ENCODE measurements at places on chromosomes 6 and 20.

DNA sequence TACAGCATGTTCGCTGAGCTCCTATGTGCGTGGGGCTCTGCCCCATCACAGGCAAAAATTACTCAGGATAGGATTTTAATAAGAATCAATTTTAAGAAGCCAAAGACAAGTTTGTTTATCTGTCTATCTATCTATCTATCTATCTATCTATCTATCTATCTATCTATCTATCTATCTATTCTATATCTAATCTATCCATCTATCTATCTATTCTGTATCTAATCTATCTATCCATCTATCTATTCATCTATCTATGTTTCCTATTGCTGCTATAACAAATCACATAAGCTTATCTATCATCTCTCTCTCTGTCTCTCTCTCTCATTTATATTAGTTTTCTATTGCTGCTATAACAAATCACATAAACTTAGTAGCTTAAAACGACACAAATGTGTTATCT is 1.7 kb downstream of the ARHGAP40 start:
- DNase-seq: no peak

DNA sequence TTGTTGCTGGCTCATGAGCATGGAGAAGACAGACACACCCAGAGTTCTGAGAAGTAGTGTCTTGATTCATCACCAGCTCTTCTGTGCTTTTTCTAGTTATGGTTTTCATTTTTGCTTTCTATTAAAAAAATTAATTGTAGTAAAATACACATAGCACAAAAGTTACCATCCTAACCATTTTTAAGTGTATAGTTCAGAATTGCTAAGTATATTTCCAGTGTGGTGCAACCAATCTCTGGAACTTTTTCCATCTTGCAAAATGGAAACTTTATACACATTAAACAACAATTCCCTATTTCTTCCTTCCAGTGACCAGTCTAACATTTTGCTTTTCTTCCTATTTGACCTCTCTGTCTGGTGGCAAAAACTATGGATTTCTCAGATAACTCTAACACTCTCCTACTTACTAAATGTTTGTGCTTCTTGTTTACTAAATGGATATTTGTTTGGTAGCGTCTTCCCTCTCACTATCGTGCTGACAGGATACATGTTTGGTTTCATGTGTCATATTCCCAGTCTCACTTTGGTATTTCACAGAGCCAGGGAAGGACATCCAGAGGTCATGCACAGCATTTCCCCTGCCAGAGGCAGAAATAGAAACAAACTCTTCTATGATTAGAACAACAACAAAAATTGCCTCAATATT is 40.6 kb downstream of the TXLNB start:
- DNase-seq: no peak

DNA sequence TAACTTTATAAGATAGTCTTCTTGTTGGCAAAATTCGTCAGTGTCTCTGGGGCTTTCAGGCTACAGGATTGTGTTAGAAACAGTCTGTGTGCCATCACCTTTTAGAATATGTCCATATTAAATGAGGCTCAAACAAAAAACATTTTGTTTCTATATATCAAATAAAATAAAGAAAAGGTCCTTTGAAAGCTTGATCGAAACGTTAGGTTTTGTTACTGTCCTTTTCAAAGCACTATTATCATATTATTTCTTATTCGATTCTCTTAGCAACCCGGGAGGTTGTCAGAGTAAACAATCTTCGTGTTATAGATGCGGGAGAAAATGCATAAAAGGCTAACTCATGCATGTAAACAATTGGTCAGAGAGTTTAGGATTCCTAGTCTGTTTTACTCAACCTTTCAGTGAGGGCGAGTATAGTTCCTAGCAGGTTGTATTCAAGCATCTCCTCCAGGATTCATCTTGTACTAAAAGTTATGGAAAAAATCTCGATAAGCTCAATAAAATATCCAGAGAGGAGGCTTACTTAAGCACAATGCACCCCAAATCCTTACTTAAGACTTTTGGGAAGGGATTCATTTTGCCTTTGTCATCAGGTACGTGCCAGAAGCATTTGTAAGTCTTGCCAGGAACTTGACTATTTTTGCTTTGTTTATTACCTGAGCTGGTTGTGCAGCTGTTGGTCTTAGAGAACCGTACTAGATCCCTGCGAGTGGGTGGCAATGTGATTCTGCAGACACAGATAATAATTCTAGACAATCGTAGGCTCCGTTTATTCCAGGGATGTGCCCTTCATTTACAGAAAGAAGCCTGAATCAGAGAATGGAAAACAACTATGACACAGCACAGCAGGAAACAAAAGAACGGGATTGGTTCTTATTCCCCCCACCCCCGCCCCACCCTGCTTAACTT is 159.6 kb upstream of the ZNF217 start:
- DNase-seq: no peak

GRCh38 chr6:132021552-132022375 is 70.6 kb upstream of the CCN2 start:
- DNase-seq: no peak

DNA sequence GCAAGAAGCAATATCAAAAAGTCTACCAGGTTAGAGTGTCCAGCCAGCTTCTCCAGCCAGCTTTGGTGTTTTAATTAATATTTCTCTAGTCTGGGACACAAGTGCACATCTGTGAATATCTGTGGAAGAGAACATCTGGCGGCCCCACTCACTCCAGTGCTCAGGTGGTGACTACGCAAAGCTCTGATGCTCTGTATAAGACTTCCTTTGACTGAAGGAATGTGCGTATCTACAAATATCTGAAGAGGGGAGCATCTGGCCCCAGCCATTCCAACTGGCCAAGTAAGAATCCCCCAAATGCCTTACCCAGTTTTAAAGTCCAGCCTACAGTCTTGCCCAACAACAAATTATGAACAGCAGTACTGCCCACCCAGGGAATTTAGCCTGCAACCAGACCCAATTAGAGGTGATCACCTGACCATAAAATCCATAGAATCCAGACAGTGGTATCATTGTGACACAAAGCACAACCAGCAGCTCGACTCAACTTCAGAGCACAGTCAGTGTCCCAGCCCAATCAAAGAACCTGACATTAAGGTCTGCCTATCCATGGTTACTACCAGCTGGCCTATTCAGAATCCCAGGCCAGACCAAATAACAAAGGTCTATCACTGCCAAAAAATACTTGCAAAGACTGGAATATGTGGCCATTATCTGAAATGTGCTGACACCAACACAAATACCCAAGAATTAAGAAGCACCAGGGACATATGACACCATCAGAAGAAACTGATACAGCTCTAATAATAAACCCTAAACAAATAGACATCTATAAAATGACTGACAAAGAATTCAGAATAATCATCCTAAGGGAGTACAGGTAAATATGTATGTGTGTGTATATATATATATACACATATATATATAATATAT is 76.1 kb upstream of the MANEA start:
- DNase-seq: peak; percentile 10

DNA sequence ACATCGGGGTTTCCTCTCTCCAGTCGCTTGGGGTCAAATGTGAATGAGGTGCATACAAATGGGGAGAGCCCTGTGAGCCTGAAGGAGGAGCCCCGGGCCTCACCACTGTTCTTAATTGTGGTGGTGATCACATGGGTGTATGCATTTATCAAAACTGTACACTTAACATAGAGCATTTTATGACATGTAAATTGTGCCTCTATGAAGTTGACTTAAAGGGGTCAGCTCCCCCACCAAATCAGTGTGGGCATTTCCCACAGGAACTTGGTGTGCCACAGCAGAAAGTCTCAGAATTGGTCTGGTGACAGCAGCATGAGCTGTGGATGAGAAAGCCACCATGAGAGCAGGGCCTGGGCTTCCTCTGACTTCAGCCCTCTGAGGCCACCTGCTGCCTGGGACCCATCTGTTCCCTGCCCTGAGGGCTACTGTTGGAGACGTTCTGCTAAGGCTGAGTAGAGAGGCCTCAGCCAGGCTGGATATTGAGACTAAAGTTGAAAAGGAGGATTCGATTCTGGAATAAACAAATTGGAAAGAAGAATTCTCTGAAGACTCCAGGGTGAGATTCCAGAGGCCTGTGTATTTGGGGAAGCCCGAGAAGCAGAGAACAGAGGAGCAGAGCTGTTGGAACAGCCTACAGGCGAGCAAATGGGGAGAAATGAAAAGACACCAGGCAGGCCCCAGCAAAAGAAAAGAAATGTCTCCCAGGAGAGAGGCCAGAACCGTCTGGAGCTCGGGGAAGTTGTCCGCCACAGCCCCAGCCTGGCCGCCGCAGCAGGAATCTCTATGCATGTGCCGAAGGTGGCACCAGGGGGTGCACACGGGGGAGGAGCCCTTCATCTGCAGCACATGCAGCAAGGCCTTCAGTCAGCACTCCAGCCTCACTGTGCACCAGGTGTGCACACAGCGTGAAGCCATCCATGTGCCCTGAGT is 37.6 kb upstream of the XRN2 start:
- DNase-seq: no peak

- DNase-seq: no peak
These were observed 58.2 kb downstream of the NFATC2 start for GRCh38 chr20:51484141-51484815.

- no peak for DNase-seq
These were observed 9.2 kb downstream of the TP53INP2 start for GRCh38 chr20:34713194-34713943.

DNA sequence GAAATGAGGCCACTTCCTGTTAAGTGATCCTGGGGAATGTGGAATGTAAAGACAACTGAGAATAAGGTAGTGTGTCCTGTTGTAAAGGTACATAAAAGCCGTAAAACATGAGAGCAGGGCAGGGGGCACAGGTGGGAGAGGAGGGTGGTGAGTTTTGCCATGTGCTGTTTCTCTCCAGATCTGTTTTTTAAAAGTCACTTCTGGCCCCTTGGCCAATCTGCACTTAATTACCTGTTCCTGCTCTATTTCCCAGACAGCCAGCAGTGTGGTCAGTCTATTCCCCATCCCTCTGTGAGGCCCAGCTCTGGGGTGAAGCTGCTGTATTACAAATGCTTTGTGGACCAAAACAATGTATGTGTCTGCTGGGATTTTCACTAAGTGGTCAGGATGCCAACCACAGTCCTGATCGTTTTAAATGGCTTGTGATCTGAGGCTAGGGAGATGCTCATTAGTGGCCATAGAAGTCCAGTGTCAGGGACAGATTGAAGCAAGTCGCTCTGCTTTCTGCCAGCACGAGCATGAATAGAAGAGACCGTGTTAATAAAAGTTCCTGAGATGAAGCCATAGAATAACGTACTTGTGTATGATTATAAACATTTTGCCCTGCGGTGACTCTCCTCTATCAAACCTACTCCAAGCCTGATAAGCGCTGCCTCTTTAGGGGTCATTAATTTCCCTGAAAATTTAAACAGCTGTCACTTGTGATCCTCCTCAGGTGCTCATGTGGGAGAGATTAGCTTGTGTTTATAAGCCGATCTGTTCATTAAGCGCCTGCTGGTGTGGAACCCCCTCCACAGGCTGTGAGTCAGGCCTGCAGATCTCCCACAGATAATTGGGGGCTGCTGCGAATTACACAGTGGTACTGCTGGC is 111.8 kb upstream of the CENPW start:
- DNase-seq: peak; percentile 92

DNA sequence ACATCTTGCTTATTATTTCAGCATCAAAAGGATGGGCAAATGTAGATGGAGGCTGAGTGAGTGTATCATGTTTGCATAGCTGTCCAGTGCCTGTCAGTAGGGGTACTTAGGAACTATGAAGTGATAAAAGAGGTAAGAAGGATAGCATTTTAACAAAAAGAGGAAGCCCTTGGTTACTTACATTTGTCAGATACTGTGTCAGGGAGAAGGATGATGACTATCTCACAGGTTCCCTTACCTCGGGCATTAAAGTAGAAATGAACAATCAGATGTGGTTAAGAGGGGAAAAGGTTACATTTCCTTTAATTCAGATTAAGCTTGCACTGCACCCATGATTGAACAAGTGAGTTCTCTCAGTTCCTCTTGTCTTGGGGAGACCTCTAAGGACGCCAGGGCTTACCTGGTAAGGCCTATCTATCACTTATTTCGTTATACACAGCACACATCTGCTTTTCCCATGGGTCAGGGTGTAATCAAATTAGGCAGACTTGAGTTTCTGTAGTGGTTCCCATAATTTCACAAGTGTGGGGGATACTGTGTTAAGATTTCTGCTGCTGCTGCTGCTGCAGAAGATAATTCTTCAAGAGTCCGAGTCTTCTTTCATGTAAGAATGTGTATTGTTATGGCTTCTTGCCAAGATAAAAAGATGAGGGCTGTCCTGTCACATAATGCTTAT is 4.5 kb downstream of the FOXO3 start:
- DNase-seq: no peak

DNA sequence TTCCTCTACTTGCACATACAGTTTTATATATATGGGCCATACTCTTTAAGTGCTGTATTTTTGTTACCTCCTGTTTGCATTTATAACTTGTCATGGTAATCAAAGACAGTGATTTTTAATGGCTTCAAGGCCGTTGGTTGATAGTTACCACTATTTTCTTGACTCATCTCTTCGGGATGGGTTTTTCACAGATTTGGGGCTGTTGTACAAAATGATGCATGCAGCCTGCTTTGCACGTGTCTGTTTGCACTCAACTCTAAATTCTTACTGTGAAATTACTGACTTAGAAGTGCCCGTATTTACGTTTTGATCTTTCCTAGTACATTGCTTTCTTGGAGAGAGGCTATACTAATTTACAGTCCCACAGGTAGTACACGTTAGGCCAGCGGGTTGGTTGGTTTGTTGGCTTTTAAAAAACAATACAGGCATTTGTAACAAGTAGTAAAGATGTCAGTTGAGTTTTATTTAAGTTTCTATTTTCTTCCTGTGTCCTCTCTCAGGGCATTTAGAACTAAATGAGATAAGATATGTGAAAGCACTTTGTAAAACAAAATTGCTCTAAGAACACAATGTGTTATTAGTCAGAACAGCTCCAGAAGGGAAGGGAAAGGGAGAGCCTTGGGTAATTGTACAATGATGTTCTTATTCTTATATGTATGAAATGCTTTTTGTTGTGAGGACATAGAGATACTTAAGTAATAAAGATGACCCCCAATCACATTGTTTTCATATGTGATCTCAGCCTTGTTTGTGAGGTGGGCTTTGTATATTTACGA is 11.7 kb downstream of the JARID2 start:
- DNase-seq: no peak

GRCh38 chr20:17570347-17571152 is 675 bp downstream of the DSTN start:
- DNase-seq: peak; percentile 58

GRCh38 chr6:41239467-41240159 is 11.5 kb downstream of the TREML4 start:
- DNase-seq: no peak

- DNase-seq: no peak
These were observed 199.8 kb upstream of the POU3F2 start for GRCh38 chr6:98634569-98634968.

GRCh38 chr20:22315771-22316170 is 268.6 kb downstream of the FOXA2 start:
- DNase-seq: no peak

- DNase-seq: no peak
These were observed 20.9 kb upstream of the KLHL31 start for GRCh38 chr6:53686355-53686940.

- peak; percentile 65 for DNase-seq
These were observed 671 bp downstream of the E2F1 start for GRCh38 chr20:33685328-33686099.

DNA sequence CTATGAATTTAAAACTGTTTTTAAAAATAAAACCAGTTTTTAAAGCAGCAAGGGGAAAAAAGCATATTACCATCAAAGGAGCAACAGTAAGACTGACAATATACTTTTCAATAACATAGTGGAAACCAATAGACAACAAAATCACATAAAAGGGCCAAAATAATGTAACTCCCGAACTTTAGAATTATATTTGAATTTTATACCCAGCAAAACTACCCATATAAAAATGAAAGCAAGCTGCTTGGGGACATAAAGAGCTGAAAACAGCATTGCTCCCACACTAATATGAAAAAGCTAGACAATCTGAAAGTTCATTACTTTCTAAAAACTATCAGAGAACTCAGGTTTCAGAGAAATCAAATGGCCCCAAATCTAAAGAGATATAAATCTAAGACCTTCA is 199.4 kb upstream of the ARID1B start:
- no peak for DNase-seq

Data from NCI-H1105 treated with DMSO at 0.1 percent for 48 hours (cell line).